A549 treated with GW870086 at 1 μM for 4 hours (cell line): ENCODE measurements at places on chromosomes 7 and 10. TPM values are rescaled to one million over a fixed set of nuclear protein-coding genes. Genes with fewer than 3 reads are reported as not detected.

Gene GNGT1
- total RNA-seq = not detected in 5 replicates

Gene SPDYE9
- not detected in 5 replicates for total RNA-seq

Gene ARHGEF35
- total RNA-seq = 0.25 to 0.49 TPM (median 0.33 TPM) in 5 replicates

Gene HHEX
- total RNA-seq = 12.0 to 13.9 TPM (median 12.4 TPM) in 5 replicates

Gene MDFIC
- 13.8 to 25.2 TPM (median 22.7 TPM) in 5 replicates for total RNA-seq

Gene TMEM229A
- not detected in 5 replicates for total RNA-seq

Gene PHF14
- 19.2 to 25.5 TPM (median 22.6 TPM) in 5 replicates for total RNA-seq

Gene INSYN2A
- 2.0 to 2.4 TPM (median 2.3 TPM) in 5 replicates for total RNA-seq

Gene PNLIPRP1
- not detected in 5 replicates for total RNA-seq
